ENCODE measurements at places on chromosomes 7 and 10.

DNA sequence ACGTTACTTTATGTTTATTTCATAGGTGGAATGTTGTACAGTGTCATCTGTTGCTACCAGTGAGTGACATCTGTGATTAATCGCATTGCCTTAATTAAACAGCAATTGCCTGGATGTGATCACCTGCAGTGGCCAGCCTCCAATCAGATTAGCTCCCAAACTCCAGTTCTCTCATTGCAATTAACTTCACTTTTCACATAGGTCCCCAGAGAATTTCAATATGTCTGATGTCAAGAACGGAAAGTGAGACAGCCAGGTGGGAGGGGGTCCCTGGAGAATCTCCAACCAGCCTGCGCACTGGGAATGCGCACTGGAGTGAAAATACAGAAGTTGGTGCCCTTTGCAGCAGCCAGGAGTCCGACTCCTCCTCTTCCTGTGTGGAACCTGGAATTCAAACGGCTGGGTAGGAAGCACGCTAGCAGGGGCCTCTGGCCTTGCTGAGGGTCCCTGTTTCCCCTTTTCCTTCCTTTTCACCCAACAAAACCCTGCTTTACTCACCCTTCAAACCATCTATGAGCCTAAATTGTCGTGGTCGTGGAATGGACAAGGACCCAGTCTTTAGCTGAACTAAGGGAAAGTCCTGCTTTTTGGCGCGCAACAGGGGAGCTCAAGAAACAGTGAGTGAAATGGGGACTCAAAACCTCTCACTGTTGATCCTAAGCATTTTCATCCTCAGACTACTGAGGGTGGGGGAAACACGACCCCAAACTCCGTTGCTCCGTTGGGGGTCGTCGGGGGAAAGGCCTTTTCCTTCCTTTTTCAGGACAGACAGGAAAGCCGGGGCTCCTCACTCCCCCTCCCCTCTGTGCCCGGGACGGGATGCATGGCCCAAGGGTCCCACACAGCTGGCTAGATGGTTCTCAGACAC, 1355.5 kb upstream of the LRRTM3 start:
- DNase-seq: no peak

DNA sequence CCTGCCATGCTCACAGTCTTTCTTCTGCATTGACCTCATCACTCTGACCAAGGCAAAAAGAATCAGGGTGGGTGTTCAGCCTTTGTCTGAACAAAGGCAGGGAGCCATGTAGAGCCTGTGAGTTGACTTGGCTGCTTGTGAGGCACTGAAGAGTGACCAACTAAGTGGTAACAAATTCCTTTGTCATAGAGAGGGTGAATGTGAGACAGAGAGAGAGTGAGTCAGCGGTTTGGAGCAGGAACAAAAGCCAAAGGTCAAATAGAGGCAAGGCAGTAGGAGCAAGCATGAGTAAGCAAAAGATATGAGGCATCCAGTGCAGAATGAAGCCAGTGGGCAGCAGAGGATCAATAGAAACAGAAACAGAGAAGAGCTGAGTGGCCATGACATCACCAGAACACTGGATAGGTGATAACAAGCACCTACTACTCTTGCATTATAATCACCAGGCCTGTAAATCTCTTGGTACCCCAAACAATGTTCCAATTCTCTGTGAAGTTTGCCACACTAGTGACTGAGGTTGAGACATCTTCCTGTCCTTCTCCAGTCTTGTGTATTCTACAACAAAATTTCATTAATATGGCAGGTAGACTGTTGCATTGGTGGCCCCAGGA, 116.2 kb upstream of the LAMB4 start:
- DNase-seq: no peak

- peak; percentile 1 for DNase-seq
Observed at GRCh38 chr10:60611291-60611747, 167.0 kb upstream of the CDK1 start.

GRCh38 chr10:5697342-5697741, 12.7 kb downstream of the TASOR2 start:
- DNase-seq: no peak

DNA sequence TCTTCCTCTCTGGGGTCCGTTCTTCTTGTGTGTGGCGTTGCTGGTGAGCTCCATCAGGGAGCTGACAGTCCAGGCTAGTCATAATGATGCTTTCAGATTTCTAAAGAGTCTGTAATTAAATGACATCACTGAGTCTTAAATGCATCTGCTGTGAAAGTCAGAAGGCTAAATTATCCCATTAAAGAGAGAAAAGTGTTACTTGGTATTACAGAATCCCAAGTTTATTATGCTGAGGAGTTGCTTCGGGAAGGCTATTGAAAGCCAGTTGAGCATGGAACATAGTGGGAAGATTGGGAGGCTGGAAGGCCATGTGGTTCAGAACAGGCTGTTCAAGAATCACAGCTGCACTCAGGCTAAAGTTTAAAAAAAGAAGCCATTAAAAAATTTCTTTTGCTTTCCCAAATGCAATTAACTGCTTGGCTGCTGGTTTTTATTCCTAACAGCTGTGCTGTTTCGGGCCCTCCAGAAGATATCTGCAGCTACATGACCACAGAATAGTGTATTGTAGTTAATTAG, 342.6 kb upstream of the LRGUK start:
- DNase-seq: no peak

DNA sequence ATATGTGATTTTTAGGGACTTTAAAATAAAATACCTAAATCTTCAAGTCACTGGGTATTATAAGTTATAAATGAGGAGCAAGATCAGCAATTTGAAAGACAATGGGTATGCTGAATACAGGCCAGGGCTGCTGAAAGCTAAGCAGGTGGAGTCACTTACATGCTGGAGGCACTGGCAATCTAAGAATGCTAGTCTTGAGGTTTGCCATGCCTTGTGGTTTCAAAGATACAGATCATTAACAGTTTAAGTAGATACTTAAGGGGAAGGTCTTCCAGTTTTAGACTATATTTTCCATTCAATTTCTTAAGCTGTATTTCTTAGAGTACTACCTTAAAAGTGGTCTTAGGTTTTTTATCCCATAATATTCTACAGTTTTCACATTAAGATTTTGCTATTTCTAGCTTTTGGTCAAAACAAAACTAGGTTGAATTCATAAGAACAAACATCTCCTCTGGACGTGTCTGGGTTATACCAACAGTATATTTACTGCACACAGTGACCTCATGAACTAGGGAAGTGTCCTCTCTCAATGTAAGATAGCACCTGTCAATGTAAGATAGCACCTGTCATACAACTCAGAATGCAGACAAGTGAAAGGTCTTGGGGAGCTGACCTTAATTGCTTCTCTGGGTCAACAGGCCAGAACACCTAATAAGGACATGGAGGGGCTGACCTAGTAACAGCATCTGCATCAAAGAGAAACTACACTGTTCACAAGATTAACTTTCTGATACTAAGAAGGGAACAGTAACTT, 2.0 kb downstream of the SRI start:
- no peak for DNase-seq

GRCh38 chr7:130297628-130298543, 4.9 kb downstream of the CPA4 start:
- no peak for DNase-seq

DNA sequence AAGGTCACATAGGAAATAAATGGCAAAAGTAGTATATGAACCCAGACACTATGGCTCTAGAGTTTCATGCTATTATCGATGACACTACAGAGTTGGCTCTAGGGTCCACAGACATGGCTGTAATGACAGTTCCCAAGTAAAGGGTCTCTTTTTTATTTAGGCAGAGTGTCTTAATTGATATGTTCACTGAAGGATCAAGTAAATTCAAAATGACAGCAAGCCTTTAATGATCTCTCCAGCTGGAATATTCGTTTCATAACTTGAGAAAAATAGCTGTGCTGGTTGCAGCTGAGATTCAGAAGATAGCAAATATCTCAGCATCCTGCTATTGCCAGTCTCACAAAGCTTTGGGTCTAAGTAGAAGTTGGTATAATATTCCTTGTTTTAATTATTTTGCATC, 333.6 kb upstream of the MAGI2 start:
- DNase-seq: no peak

DNA sequence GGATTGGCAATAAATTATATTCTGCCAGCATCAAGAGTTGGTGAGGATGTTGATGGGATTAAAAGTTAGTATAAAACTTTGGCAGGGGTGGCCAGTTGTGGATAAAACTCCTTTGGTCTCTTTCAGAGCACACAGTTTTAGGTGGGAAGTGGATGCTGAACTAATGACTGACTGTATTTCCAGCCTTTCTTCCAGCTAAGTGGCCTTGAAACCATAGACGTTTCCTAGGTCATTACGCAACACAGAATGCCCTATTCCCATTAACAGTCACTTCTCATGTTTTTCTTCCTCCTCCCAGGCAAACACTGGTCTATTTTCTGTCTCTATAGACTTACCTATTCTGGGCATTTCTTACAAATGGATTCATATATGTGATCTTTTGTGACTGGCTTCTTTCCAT, 467.4 kb downstream of the NEBL start:
- no peak for DNase-seq

DNA sequence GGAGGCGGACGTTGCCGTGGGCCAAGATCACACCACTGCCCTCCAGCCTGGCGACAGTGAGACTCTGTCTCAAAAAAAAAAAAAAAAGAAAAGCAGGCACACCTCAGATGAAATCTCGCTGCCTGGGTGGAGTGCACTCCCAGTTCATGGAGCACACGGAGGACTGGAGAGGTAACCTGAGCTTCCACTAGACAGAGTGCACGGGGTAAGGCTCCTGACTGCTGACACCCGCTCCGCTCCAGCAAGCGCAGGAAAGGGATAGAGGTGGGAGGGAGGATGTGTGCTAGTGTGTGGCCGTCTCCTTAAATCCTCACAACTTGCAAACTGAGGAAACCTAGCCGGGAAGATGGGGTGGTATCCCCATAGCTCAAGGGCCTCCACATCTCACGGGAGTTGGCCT, 50.8 kb downstream of the FAM53B start:
- no peak for DNase-seq

DNA sequence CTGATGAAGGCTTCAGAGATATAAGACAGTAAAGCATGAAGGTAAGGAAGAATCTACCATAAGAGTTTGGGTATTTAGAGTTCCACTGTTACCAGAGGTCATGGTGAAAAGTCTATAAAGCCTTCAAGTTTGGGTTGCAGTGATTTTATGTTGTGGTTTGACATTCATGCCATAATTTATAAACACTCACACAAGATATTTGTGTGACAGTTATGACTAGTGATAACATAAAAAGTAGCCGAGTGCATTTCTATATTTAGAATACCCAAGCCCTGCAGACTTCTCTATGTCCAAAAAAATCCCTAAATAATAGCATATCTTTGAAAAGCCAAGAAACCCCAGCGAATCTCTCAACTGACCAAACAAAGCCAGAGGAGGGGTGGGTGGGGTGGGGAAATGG, 229.9 kb downstream of the CXCL12 start:
- no peak for DNase-seq
